ENCODE measurements at places on chromosomes 16 and 17.

GRCh38 chr17:28267720-28268609 is 51.0 kb upstream of the TMEM97 start:
- DNase-seq: no peak

DNA sequence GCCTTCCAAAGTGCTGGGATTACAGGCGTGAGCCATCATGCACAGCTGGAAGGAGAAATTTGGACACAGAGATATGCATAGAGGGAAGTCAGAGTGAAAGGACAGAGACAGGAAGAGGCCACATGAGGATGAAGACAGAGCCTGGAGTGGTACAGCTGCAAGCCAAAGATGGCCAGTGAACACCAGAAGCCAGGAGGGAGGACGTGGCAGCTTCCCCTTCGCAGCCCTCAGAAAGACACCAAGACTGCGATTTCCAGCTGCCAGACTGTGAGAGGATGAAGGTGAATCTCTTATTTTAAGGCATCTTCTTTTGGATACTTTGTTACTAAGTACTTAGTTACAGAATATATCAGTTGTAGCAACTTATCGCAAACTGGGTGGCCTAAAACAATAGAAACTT is 60.5 kb upstream of the PLCG2 start:
- no peak for DNase-seq

DNA sequence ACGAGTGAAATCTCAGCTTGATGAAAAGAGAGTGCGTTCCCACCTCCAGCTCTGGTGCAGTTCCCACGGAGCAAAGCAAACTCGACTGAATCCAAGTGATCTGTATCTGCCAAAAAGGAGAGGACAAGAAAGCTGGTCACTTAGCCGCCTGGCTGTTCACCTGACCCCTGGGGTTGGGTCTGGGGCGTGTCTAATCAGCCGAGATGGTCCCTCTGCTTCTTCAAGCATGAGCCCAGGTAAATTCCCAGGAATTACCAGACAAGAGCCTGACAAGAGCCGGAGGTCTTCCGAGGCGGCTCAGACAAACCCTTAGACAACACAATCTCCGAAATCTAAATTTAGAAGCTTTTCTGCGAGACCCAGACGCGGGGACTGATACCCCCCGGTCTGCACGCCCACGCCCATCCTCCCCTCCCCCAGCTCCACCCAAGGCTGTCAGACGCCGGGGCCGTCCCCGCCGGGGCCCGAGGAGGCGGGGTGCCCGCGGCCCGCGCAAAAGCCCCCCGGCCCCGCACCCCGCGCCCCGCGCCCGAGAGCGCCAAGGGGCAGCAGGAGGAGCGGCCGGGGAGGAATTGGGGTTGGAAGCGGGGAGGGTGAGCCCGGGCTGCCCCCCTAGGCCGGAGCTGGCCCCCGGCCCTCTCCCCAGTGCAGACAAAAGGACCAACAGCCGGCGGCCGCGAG is 674 bp downstream of the ZNF821 start:
- peak; percentile 7 for DNase-seq

- no peak for DNase-seq
Measured at GRCh38 chr16:1493746-1494094, 560 bp downstream of the TELO2 start.
